ENCODE measurements at places on chromosomes 12 and 14. TPM values are rescaled to one million over a fixed set of nuclear protein-coding genes. Genes with fewer than 3 reads are reported as not detected.

The ATF1 gene
- 30.1 TPM for total RNA-seq

The HAL gene
- under 0.01 TPM for total RNA-seq

The CLBA1 gene
- total RNA-seq: 7.1 TPM

The CLSTN3 gene
- total RNA-seq: 13.7 TPM

The AKAP3 gene
- total RNA-seq: 1.5 TPM

The SCN8A gene
- total RNA-seq: 12.7 TPM

Measured in smooth muscle cell of bladder (primary cell).